ENCODE measurements at places on chromosomes 5 and 9. TPM values are rescaled to one million over a fixed set of nuclear protein-coding genes. Genes with fewer than 3 reads are reported as not detected.

DNA sequence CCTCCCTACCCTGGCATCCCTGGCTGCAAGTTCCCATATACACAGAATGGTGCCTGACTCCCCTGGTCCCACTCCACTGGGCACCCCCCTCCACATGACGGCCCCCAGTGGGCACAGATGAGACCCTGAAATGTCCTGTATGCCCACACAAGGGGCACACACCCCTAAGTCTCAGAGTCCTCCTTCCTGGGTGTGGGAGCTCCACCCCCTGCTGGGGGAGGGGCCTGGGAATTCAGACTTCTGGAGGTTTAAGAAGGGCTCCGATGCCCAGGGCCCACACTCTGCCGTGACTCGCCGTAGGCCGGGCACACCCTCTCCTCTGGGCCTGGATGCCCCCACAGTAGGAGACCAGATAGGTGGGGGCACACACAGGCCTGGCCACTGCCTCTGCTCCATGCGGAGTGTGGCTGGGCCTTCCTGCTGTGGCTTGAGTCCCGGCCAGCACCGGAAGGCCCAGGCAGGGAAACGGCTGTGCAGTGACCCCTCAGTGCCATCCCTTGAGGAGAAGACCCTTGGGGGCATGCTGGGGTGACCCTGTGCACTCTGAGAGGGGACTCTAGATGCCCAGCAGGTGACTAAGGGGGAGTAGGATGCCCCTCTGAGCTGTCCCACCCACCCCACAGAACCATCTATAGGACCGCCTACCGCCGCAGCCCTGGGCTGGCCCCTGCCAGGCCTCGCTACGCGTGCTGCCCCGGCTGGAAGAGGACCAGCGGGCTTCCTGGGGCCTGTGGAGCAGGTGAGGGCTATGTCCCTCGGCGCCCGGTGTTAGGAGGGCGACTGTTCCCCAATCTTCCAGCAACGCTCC is 6.5 kb downstream of the EGFL7 start:
- no peak for DNase-seq

DNA sequence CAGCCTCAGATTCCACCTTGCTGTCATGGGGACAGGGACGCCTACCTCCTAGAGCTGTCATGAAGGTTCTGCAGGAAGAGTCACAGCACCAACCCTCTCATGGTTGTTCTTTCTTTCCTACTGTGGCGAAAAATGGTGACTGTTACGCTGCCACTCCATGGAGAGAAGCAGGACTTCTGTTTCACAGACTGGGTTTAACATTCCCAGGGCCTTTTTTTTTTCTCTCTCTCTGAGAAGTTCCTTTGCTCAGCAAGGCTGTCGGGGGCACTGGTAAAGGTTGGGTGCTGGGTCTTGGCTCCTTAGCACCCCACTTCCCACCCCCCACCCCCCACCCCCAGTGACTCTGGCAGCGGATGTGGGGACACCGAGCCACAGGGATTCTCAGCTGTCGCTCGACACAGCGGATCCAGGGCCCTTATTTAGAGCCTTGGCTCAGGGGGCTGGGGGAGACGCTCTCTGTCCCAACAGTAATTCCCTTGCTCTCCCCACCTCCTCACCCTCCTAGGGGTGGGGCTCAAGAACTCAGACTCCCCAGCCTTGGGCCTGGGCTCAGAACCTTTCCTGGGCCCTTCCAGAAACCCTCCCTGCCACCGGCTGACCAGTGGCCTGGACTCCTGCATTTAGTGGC is 34.4 kb downstream of the DUSP1 start:
- no peak for DNase-seq

DNA sequence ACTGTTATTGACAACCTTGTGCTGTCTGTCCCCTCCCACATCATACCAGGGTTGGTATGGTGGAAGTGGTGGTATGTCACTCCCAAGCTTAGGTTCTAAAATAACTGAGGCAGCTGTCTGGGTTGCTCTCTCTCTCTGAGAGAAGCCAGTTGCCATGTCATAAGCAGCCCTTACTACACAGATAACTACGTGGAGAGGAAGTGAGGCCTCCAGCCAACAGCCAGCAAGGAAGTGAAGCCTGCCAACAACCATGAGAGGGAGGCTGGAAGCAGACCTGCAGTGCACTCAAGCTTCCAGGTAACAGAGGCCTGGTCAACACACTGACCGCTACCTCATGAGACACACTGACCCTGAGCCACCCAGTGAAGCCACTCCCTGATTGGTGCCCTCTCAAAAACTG is 18.6 kb downstream of the CTNNAL1 start:
- DNase-seq, result no peak

GLDC gene
- total RNA-seq, result 0.78 TPM

GRCh38 chr9:88308831-88309560 is 79.2 kb upstream of the SPIN1 start:
- no peak for DNase-seq

PCDHB9 gene
- total RNA-seq, result 3.4 TPM
